T-helper 17 cell (primary cell): ENCODE measurements at places on chromosomes 2 and 18.
A peak's percentile ranks its signal among the peaks of the same experiment; 100 is the strongest.

GRCh38 chr18:23207191-23207955, 72.1 kb downstream of the CABLES1 start:
- no peak for DNase-seq

DNA sequence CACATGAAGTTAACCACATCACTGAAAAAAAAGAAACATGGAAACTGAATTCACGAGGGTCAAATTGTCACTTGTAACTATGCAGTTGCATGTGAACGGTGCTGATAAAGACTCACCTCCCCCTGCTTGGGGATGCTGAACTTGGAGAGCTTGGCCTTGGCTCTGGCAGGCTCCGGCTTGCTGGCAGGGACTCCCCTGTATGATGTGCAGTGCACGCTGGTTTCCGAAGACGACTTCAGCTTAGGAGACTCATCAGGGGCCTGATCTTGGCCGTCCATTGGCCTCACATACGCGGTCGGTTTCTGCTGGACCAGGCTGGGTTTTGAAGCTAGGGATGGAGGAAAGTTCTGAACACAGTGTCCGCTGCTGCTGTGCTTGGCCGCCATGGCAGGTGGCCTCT, 135.9 kb downstream of the AFF3 start:
- DNase-seq, result no peak

DNA sequence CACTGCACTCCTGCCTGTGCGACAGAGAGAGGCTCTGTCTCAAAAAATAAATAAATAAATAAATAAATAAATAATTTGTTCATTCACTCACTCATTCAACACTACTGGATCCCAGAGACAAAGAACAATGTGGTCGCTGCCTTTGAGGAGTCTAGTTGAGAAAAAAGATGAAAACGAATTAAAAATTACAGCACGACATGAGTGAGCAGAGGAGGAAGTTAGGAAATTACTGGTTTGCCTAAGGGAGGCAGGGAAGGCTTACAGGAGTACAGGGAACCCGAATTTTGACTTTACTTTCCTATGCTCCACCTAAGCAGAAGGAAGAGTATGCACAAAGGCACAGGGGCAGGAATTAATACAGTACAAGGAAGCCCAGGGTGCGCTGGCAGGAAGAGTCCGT, 4.2 kb upstream of the KCMF1 start:
- no peak for DNase-seq

DNA sequence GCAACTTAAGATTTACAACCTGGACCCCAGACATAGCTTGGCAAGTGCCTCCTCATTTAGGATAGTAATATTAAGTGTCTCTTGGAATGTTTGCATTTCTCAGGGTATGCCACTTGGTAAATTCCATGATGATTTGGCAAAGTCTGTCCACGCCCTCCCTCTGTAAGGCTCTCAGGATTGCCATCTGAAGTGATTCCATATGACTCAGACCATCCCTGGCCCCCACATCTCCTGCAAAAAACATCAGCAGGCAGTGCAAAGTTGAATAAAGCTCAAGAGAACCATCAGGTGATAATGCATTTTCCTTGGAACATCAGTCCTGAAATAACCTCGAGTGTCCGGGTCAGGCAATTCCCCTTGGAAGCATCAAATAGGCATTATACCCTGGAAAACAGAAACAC, 27.1 kb upstream of the PIEZO2 start:
- no peak for DNase-seq

GRCh38 chr18:51433296-51433695, 235.8 kb upstream of the MEX3C start:
- no peak for DNase-seq

DNA sequence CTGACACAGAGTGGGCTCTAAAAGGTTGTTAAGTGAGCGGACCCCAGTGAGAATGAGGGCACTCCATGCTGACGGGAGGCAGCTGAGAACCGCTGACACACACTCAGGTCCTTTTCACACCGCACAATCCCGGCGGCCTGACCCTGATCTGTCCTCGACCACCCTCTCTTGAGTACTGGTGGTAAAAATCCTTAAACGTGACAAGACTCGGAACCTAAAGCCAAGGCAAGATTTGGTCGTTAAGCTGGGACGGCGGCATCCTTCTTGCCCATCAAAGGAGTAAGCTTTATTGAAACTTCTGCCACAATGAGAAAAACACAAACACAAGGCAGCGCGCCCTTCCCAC, 569 bp downstream of the TMX3 start:
- DNase-seq, result peak; percentile 6
